Liver (tissue), 10 donors: ENCODE measurements at places on chromosomes 2 and 18.

DNA sequence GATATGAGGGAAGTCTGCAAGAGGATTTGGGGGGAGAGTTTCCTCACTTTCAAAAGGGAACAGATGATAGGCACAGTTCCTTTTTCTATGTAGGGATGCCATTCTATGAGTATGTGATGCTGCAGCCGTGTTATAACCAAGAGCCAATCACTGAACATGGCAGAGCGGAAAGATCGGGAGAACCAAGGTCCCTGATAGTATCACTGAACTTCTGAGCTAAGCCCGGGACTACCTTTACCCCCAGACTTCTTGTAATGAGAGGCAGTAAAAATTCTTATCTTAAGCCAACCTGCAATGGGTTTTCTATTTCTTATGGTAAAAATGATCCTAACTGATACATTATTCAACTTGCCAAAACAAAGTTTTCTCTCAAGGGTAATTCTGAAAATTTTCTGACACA, 21.6 kb upstream of the SLC1A4 start:
- no peak for DNase-seq

GRCh38 chr2:226679389-226680065, 120.1 kb downstream of the IRS1 start:
- DNase-seq, result no peak

DNA sequence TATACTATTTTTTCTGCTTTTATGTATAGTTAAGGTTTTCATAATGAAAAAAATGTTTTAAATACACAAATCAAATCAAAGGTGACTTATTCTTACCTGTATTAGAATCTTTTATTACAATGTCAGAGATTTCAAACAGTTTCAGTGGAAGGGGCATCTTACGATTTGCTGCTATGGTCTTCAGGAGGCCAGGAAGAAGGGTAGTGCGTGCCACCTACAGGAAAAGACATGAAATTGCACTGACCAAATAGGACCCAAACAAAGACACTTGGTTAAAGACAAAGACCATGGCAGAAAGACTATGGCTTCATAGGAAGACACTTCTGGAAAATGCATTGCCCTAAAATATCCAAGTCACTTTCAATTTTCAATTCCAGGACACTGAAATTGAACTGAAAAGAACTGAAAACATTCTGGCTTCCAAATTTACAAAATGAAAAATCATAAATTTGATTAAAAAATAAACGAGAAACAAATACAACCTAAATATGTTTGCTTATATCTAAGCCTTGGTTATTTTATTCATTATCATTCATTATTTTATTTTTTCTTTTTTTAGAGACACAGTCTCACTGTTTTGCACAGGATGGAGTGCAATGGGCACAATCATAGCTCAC, 42.1 kb downstream of the FARSB start:
- DNase-seq, result no peak

GRCh38 chr2:32559136-32559535, 68.7 kb upstream of the TTC27 start:
- DNase-seq, result no peak

- DNase-seq, result no peak
Observed at GRCh38 chr18:286515-287310, 18.9 kb upstream of the THOC1 start.

DNA sequence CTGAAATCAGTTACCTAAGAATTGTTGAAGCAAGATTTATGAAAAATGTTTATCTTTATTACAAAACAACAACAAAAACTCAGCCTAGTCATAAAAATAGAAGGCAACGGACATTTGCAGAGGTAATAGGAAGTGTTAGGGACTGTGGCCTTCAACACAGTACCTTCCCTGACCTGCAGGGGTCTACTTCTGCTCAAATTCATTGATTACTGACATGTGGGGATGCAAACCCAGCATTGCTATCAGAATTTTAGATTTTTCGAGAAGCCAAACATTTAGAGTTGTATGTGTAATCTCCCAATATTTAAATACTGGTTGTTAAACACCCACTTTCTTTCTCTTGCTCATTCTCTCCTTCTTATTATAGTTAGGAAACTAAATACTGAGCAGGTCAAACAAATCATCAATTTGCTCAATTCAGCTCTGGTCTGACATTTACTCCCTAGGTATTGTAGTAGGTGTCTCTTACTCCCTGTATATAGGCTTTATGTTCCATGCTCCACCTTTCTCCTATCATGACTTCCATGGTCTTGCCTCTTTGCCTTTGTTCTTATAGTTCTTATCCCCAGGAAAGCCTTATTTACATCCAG, 198.5 kb downstream of the UBE2E3 start:
- no peak for DNase-seq

GRCh38 chr2:95347681-95348608, 50.8 kb downstream of the KCNIP3 start:
- DNase-seq, result no peak

DNA sequence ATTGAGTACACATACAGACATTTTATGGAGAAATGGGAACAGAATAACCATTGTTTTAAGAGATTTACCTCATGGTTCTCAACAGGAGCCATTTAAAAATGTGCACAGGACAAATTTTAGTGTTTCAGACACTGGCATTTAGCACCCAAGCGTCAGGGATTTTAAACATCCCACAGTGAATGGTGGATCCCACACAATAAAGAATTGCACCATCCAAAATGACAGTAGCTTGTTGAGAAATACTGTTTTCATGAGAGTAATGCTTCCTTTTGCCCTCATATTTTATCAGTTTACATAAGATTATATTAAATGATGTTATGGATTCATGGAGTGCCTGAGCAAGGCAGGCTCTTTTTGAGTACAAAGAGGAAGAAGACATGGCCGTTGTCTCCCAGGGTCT, 54.0 kb downstream of the MFSD6 start:
- no peak for DNase-seq

GRCh38 chr2:201377218-201377617, 20.1 kb upstream of the FLACC1 start:
- DNase-seq, result no peak

DNA sequence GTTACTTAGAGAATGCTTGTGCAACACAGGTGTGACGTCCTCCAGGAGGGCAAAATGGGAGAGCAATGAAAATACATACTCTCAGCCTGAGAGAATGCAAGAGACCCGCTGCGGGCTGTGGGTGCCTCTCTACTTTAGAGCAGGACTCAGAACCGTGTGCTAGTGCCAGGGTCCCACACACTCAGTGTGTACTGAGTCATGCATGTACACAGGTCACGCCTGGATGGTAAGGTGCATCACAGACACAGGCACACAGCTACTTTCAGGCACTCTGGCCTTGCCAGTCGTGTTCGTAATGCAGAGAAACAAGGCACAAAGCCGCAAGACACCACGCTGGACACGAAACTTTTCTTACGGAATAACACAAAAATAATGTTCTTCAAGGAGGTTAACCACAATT, 125.3 kb downstream of the ZNF516 start:
- no peak for DNase-seq

DNA sequence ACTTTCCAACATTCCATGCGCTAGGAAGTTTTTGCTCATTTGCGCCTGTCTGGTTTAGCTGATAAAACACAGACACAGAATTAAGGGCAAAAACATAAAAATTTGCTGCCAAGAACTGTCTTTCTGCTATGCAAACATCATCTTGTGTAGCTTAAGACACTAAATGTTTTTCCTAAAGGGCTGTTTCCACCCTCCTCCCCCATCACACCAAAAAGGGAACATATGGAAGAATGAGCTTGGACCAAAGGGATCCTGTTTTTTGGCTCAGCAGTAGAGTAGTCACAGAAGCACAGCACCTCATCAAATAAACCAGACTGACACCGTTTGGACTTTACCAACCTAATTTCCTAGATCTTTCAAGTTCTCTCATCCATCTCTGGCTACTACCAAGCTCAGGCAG, 210.1 kb downstream of the ZNF521 start:
- DNase-seq, result no peak

- no peak for DNase-seq
Observed at GRCh38 chr2:238502088-238502810, 75.5 kb downstream of the ASB1 start.

DNA sequence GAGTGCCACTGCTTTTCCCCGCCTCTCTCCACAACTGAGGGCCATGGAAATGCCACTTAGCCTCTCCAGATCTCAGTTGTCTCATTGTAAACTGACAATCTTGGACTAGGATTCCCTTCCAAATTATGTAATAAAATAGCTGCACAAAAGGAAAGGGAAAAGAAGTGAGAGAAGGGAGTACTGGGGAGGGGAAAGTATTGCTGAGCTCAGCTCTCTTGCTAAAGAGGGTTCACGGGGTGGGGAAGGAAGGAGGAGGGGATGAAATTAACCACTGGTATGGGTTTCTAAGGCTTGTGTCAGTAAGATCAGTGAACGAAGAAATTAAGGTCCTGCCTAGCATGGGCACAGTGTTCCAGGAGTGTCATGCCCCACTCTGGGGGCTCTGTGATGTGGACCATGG, 417.3 kb downstream of the TGIF1 start:
- DNase-seq, result no peak

GRCh38 chr18:78994977-78995582, 15.5 kb downstream of the SALL3 start:
- DNase-seq, result no peak

DNA sequence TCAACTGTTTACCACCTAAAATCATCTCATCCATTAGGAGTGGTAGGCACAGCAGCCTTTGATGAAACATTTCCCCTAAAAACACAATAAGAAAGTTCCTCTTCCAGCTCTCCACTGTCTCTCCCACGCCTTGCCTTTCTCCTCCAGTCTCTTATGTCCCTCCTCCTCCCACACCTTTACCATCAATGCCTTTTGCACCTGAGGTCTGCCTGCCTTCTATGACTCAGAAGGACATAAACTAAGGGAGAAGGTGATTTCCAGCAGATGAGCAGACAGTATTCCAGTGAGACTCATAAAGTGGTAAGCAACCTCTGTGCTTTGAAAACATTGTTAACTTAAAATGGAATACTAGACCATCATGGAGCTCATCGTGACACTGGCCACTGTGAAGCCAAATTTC, 34.2 kb upstream of the NDUFV2 start:
- DNase-seq, result no peak

- DNase-seq, result no peak
Observed at GRCh38 chr2:216865658-216866057, 5.8 kb upstream of the TNP1 start.
